ENCODE measurements at places on chromosomes 7 and 10. TPM values are rescaled to one million over a fixed set of nuclear protein-coding genes. Genes with fewer than 3 reads are reported as not detected.

PON1 gene
- total RNA-seq: not detected

- no peaks in the 10 kb centered on the region for H3K36me3 ChIP-seq
- H3K27me3 ChIP-seq: peaks cover 18% of the 10 kb centered on the region
- no peak overlapping the region for H3K27ac ChIP-seq
- DNase-seq: no peak
- no peaks in the 10 kb centered on the region for H3K4me1 ChIP-seq
These were observed 106.3 kb downstream of the SLIT1 start for GRCh38 chr10:97079448-97079847.

GRCh38 chr10:80196270-80196949 lies 8.9 kb downstream of the ANXA11 start:
- no peaks in the 10 kb centered on the region for H3K27me3 ChIP-seq
- H3K27ac ChIP-seq: peak overlapping the region; percentile 71
- no peak for DNase-seq
- peaks cover 89% of the 10 kb centered on the region for H3K4me1 ChIP-seq
- H3K36me3 ChIP-seq: peaks cover 33% of the 10 kb centered on the region

GRCh38 chr10:47166405-47166777 lies 133.6 kb upstream of the GDF10 start:
- DNase-seq: no peak
- peaks cover 31% of the 10 kb centered on the region for H3K4me1 ChIP-seq
- H3K36me3 ChIP-seq: no peaks in the 10 kb centered on the region
- peak overlapping the region; percentile 59 for H3K27ac ChIP-seq

GRCh38 chr7:28956608-28957063 lies 1.5 kb downstream of the TRIL start:
- no peaks in the 10 kb centered on the region for H3K36me3 ChIP-seq
- peaks cover 26% of the 10 kb centered on the region for H3K4me1 ChIP-seq
- H3K4me3 ChIP-seq: no peak overlapping the region

ZNF394 gene
- total RNA-seq: 215 TPM

TAS2R4 gene
- total RNA-seq: 0.17 TPM

LIPF gene
- total RNA-seq: not detected

DNA sequence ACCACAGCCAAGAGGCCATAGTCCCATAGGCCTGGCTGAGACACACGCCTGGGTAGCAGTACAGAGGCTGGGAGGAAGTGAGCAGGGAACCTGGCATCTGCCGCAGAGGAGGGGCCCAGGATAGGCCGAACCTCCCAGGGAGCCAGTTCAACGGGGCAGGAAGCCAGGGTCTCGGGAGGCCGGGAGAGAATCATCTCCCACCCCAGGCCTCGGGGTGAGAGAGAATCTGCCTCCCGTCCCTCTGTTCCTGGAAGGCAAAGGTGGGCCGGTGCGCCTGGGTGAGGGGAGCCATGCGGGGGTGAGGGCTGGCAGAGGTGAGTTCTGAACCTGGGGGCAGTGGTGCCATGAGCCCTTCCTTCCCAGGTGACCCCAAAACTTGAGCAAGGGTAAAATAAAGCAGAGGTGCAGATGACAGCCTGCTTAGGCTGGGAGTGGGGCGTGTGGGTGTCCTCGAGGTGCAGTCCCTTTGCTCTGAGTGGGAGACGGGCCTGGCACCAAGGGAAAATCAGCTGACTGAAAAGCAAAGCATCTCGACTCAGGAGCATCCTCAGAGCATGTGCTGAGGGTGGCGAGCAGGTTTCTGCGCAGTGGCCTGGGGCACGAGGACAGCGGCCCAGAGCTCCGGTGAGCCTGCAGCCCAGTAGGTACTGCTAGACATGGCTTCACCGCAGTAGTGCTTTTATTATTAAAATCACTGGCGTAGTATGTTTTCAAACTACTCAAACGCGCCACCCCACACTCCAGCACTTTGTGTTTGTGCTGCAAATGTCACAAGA lies 15.5 kb downstream of the AGAP3 start:
- no peaks in the 10 kb centered on the region for H3K27me3 ChIP-seq
- H3K36me3 ChIP-seq: no peaks in the 10 kb centered on the region
- H3K4me1 ChIP-seq: no peaks in the 10 kb centered on the region

- no peaks in the 10 kb centered on the region for H3K4me1 ChIP-seq
- no peak for DNase-seq
- H3K27ac ChIP-seq: no peak overlapping the region
- H3K27me3 ChIP-seq: no peaks in the 10 kb centered on the region
These were observed 45.3 kb downstream of the ADRA2A start for GRCh38 chr10:111122127-111122526.

DNA sequence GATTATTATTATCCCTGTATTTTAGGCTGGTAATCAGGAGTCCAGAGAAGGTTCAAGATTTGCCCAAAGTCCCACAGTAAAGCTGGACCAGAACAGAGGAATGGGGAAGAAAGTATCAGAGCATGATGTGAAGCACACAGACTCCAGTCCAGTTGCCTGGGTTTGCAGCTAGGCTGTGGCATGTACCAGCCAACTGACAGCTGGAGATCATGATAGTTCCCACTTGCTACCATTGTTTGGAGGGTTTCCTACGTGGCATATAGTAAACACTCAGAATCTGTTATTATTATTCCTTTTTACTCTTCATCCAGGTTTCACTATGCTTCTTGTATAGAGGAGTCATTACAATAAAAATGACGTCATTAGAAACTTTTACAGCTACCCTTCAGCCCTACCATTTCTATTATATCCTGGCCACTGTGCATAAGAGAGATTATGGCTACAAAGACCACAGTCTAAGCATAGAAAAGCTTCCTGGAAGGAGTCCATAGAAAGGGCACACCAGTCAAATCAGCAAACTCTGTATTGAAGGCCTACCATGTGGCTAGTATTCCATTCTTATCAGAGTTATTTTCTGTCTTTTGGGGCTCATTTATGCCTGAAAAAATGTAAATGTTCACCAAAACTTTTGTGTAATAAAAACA lies 66.6 kb downstream of the MTPN start:
- no peaks in the 10 kb centered on the region for H3K27me3 ChIP-seq
- H3K4me1 ChIP-seq: no peaks in the 10 kb centered on the region
- no peak overlapping the region for H3K4me3 ChIP-seq
- no peaks in the 10 kb centered on the region for H3K36me3 ChIP-seq
- H3K27ac ChIP-seq: no peak overlapping the region

DNA sequence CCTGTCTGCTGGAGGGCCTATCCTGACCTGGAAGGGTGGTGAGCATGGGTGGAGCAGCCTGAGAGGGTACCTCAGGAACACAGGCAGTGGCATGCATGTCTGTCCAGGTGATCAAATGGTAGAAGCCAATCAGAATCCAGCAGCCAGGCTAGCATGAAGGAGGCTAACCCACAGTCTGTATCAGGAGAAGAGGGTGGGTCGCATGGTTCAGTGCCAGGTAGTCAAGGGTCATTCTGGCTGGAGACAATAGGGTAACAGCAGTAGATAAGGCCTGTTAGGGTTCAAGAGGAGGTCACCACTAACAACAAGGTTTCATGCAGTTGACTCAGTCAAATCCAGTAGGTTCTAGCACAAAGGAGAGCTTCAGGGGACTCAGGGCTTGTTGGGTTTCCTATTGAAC lies 10.4 kb downstream of the ALDH18A1 start:
- no peaks in the 10 kb centered on the region for H3K27me3 ChIP-seq
- no peak for DNase-seq
- no peak overlapping the region for H3K27ac ChIP-seq
- H3K4me1 ChIP-seq: no peaks in the 10 kb centered on the region

APBB1IP gene
- total RNA-seq: 44.5 TPM

DNA sequence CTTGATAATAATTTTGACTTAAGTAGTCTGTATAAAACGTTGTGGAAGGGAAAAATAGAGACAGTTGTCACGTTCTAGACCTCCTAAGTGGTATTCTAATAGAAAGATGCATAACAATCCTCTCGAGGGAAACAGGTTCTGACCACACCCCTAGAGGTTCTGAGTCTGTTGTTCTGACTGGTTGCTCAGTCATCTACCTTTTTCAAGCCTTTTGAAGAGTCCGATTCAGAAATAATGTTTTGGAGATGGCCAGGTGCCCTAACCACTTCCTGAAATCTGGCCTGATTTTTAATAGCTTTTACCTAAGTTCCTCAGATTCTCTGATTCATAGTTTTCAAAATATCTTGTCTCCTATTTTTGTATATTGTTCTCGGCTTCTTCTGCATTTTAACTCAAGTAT lies 175.6 kb downstream of the HDAC9 start:
- no peaks in the 10 kb centered on the region for H3K4me1 ChIP-seq
- DNase-seq: no peak
- H3K4me3 ChIP-seq: no peak overlapping the region
- H3K36me3 ChIP-seq: no peaks in the 10 kb centered on the region
- no peaks in the 10 kb centered on the region for H3K27me3 ChIP-seq

GRCh38 chr10:89520706-89521105 lies 14.7 kb downstream of the SLC16A12 start:
- H3K4me1 ChIP-seq: no peaks in the 10 kb centered on the region
- peaks cover 7% of the 10 kb centered on the region for H3K27me3 ChIP-seq
- H3K36me3 ChIP-seq: no peaks in the 10 kb centered on the region
- DNase-seq: no peak
- no peak overlapping the region for H3K4me3 ChIP-seq
- H3K27ac ChIP-seq: no peak overlapping the region

TMEM26 gene
- not detected for total RNA-seq

EFCAB10 gene
- total RNA-seq: 1.1 TPM

GNGT1 gene
- total RNA-seq: not detected

DNA sequence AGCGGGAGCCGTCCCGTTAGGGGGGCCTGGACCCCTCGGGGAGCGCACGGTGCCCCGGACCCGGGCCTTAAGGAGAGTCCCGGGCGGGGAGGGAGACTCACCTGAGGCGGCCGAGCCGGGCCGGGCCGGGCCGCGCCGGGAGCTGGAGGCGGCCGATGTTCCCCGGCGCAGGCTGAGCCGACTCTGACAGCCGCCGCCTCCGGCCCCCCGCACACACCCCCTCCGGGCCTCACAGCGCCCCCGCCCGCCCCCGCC lies at the start of gene ACHE:
Gene ACHE, minus strand, starts transcription at position 188 of the 255 bp plus-strand sequence. CDS start 1,656 bp downstream, outside the sequence.
- no peak for DNase-seq
- H3K27ac ChIP-seq: no peak within 1 kb of the TSS
- H3K36me3 ChIP-seq: no peaks in the 10 kb centered on the region
- H3K4me3 ChIP-seq: peak within 1 kb of the TSS; percentile 53

DNA sequence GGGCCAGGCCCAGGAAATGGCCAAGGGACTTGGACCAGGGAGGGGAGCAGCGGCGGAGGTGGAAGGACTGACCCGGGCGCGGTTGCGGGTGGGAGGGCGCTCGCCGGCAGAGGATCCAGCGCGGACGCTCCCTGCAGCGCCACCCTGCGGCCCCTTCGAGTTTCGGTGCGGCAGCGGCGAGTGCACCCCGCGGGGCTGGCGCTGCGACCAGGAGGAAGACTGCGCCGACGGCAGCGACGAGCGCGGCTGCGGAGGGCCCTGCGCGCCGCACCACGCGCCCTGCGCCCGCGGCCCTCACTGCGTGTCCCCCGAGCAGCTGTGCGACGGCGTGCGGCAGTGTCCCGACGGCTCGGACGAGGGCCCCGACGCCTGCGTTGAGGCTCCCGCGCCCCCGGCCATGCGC lies 16.8 kb upstream of the ZNF467 start:
- peaks cover 34% of the 10 kb centered on the region for H3K27me3 ChIP-seq
- no peaks in the 10 kb centered on the region for H3K36me3 ChIP-seq
- H3K4me1 ChIP-seq: peaks cover 13% of the 10 kb centered on the region
- no peak overlapping the region for H3K4me3 ChIP-seq
- H3K27ac ChIP-seq: no peak overlapping the region

TFPI2 gene
- total RNA-seq: not detected

DNA sequence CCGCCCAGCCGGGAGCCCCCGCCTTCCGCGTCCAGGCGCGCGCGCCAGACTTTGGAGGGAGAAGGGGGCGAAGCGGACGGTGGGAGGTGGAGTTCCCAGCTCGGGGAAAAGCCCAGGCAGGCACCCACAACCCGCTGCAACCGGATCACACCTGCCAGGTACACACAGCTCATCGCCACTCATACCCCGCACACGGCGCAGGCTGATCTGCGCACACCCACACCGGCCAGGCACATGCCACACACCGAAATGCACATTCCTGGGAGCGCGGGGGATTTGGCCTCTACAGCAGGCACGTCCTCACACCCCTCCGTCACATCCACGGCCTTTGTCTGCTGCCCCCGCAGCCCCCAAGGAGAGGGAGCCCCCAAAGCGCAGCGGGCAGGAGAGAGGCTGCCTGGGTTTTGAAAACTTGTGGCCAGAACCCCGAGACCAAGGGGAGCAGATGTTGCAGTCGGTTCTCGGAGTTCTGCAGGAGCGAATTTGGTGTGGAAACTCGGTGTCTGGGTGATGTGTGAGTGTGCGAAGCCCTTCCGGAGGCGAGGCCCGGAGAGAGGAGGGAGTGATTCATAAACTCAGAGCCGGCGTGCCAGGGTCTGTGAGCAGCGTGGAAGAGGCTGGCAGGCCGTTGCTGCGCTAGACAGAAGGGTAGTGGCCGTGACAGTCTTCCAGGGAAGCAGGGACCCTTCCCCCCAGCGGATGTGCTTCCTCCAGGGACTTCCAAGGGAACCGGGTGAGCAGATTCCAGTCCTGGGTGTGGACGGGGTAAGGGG lies 734 bp downstream of the CHST3 start:
- no peak overlapping the region for H3K27ac ChIP-seq
- peak overlapping the region; percentile 34 for H3K4me3 ChIP-seq
- no peak for DNase-seq
- no peaks in the 10 kb centered on the region for H3K36me3 ChIP-seq
- peaks cover 31% of the 10 kb centered on the region for H3K27me3 ChIP-seq

CTAGE15 gene
- 0.25 TPM for total RNA-seq

GRCh38 chr7:128783143-128783861 lies 7.7 kb upstream of the OPN1SW start:
- H3K4me3 ChIP-seq: no peak overlapping the region
- no peak overlapping the region for H3K27ac ChIP-seq
- DNase-seq: no peak
- no peaks in the 10 kb centered on the region for H3K36me3 ChIP-seq
- no peaks in the 10 kb centered on the region for H3K4me1 ChIP-seq
- H3K27me3 ChIP-seq: no peaks in the 10 kb centered on the region

CALCR gene
- not detected for total RNA-seq

GRCh38 chr7:4831723-4832495 lies 29.9 kb downstream of the PAPOLB start:
- H3K4me3 ChIP-seq: no peak overlapping the region
- peaks cover 4% of the 10 kb centered on the region for H3K4me1 ChIP-seq
- H3K36me3 ChIP-seq: no peaks in the 10 kb centered on the region
- H3K27me3 ChIP-seq: no peaks in the 10 kb centered on the region

- H3K4me3 ChIP-seq: no peak overlapping the region
- no peaks in the 10 kb centered on the region for H3K27me3 ChIP-seq
- H3K27ac ChIP-seq: no peak overlapping the region
- no peaks in the 10 kb centered on the region for H3K36me3 ChIP-seq
- peaks cover 32% of the 10 kb centered on the region for H3K4me1 ChIP-seq
These were observed 311.7 kb downstream of the GATA3 start for GRCh38 chr10:8365935-8366911.

PRKG1 gene
- total RNA-seq: 0.31 TPM

- H3K4me1 ChIP-seq: peaks cover 12% of the 10 kb centered on the region
- H3K36me3 ChIP-seq: no peaks in the 10 kb centered on the region
- no peak overlapping the region for H3K4me3 ChIP-seq
- no peaks in the 10 kb centered on the region for H3K27me3 ChIP-seq
- H3K27ac ChIP-seq: no peak overlapping the region
- DNase-seq: no peak
These were observed 3.7 kb upstream of the STK32C start for GRCh38 chr10:132311338-132311939.

NEURL1 gene
- total RNA-seq: 0.85 TPM

GRCh38 chr7:153443032-153443701 lies 609.0 kb upstream of the DPP6 start:
- no peaks in the 10 kb centered on the region for H3K36me3 ChIP-seq
- no peak for DNase-seq
- no peak overlapping the region for H3K4me3 ChIP-seq
- H3K27ac ChIP-seq: no peak overlapping the region

GPR26 gene
- not detected for total RNA-seq
